Astrocyte (in vitro differentiated cells and primary cell): ENCODE measurements at places on chromosomes 16 and 17. TPM values are rescaled to one million over a fixed set of nuclear protein-coding genes. Genes with fewer than 3 reads are reported as not detected.

DNA sequence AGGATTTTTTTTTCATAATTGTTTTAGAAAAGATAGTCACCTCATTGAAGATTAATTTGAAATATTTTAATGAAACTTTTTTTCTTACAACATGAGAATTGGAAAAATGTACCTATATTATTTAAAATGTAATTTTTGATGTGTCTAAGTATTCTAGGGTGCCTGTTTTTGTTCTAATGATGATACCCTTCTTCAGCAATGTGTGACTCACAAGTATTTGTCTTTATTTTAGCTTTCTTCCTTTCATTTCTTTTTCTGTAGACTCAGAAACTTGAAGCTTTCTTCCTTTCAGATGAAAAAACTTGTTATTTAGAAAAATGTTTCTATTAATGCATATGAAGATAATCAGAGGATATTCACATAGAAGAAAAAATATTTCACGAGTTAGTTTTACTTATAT lies 231.8 kb downstream of the BCAS3 start:
- DNase-seq: no peak

GRCh38 chr16:30395155-30395991 lies at the start of gene ZNF48:
Gene ZNF48 (plus strand): TSS chr16:30395420. CDS start chr16:30395795, 375 bp downstream.
- DNase-seq: peak; percentile 84

- DNase-seq: no peak
Observed at GRCh38 chr16:88681084-88681680, 5.1 kb downstream of the SNAI3 start.

DNA sequence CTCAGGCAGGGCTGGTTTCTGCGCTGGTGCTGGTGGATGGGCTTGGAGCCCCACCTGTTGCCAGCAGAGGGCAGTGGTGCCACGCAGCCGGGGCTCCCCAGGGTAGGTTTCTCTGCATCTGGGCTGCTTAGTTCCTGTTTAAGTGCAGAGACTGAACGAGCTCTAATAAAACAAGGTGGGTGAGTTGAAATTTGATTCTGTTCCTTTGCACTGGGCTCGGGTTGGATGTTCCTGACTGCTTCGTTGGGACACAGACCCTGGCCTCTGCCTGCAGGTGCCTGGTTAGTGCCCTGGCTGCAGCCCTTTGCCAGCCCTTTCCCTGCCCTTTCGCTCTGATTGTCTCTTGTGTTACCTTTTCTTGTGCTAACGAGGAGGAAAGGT lies 30.0 kb downstream of the TBCD start:
- peak; percentile 24 for DNase-seq

- peak; percentile 22 for DNase-seq
Observed at GRCh38 chr17:2904135-2904534, 107.9 kb downstream of the RAP1GAP2 start.

DNA sequence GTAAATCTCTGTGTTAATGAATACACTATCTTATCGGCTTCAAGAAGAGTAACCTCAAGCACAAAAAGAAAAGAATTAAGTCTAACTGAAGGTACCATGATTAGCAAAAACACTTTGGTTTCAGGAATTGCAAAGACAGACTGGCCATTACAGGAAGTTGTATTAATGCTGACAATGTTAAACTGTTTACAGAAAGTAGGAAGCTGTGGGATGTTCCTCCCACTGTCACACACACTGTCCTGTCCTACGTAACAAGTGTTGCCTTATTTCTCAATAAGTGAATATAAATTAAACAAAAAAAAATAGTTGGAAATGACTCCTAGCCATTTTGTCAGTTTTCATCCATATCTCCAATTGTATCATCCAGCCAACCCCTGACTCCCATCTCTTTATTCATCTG lies 8.6 kb downstream of the GNA13 start:
- no peak for DNase-seq

- DNase-seq: no peak
Observed at GRCh38 chr16:9903-10665, 43.3 kb downstream of the POLR3K start.

DNA sequence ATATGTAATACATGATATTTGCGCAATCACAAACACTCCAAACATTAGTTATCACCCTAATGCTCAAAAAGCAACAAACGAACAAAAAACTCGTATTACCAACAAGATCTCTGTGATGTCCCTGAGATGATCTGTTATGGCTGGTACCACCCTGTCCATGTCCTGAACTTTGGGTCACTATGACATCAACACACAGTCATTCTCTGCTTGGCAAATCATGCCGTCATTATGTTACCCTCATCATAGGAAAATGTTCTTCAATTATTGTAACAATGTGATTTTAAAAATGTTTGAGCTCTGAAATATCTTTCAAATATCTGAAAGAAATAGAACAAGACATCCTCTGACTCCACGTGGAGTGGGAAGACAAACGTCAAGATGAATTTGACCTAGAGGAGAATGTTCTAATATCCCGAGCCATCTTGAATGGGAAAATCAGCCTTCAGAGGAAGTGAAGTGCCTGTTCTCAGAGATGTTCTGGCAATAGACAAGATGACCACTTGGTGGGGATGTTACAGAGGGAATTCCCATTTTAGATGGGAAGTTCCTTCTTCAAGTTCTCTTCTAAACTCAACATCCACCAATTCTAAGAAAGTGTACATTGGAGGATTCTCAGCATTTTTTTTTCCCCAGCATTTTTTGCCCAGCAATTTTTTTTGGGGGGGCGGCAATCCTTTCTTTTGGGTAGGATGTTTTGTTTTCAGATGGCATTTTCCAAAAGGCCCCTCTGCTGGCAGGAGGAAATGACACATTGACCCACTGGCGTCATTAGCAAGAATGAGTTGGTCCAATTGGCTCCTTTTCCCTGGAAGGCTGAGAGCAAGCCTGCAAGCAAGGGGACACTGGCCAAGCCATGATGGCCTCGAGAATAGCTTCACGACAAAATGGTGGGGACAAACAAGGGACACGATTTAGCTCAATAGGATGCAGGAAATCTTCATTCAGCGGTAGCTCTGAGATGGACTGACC lies 3.7 kb upstream of the HSD17B2 start:
- DNase-seq: peak; percentile 58

- no peak for DNase-seq
Observed at GRCh38 chr17:2995377-2995776, 68.0 kb downstream of the OR1D5 start.

- DNase-seq: peak; percentile 32
Observed at GRCh38 chr17:19762515-19762961, 14.4 kb upstream of the ALDH3A1 start.

DNA sequence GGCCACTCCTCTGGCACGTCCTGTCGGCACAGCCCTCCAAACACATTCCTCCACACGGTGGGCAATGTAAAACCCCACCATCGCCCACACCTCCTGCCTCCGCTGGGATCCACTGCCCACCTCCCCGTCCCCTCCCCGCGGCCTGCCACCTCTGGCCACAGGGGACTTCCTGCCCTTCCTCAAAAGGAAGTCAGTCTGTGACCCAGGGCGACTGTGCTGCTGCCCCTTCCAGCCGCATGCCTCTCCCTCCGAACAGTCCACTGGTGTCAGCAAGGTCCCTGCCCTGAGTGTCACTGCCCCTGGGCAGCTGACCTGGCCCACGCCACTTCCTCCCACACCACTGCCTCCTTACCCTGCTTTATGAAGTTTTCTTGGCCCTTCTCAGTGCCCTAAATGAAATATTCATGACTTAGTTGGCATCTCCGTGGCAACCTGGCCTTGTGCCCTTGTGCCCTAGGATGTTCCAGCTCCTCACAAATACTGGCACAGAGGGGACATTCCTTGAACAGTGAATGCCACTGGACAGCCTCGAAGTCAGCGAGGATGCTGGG lies 2.0 kb downstream of the PLD6 start:
- DNase-seq: no peak

- no peak for DNase-seq
Observed at GRCh38 chr16:69932691-69933392, 18.3 kb upstream of the CLEC18A start.

DNA sequence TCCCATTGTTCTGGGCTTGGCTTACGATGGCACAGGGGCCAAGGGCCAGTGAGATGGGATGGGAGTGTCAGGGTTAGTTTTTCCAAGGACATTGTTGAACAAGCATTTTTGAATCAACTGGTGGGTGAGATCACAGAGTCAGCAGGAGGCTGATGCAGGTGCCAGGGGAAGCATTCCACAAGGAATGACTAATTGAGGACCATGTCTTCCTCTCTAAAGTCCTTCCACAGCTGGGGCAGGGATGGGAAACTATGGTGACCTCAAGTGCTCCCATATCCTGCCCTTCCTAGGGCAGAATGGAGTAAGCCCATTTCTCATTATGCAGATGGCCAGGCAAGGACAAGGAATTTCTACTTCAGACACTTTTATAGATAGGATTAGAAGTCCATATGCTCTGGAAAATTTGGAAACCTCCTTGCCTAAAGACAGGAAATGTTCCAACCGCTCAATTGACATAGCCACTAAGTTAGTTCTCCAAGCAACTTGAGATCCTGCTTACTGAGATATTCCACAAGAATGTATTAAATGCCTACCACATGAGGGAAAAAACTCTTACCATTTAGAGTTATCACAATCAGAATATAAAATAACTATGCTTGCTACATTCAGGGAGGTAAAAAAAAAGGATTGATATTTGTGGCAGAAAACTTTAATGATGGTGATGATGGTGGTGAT lies 21.2 kb upstream of the ENGASE start:
- peak; percentile 46 for DNase-seq

DNA sequence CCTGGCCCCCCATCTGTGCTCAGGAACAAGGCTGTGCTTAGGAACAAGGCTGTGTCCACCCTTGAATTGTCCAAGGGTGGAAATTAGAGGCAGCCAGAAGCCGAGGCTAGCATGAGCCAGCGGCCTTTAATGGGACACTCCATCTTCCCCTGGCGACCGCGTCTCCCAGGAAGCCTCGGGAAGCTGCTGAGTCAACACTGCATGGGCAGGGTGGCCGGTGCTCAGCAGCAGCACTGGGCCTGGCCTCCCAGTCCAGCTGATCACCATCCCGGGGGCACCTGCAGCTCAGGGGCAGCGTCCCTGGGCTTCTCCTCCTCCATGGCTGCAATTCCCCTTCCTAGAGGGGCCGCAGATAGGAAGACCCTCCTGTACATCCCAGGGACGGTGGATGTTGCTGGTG lies 180.8 kb downstream of the ENGASE start:
- no peak for DNase-seq

- no peak for DNase-seq
Observed at GRCh38 chr16:3485097-3485745, 10.1 kb downstream of the C16orf90 start.

GRCh38 chr16:82880346-82880745 lies 253.6 kb downstream of the CDH13 start:
- DNase-seq: no peak

- DNase-seq: no peak
Observed at GRCh38 chr16:12150600-12150999, 174.1 kb downstream of the SNX29 start.

Gene WFDC1
- 0.34 TPM in 1 of 2 replicates, not detected in the other for total RNA-seq

Gene BCKDK
- total RNA-seq: 44.9 and 47.7 TPM in 2 replicates

Gene PRRT2
- 6.2 and 6.7 TPM in 2 replicates for total RNA-seq

Gene MYO15A
- total RNA-seq: 0.32 and 0.48 TPM in 2 replicates

Gene LRRC75A
- total RNA-seq: 0.36 TPM in 2 replicates

Gene KRT36
- not detected in 2 replicates for total RNA-seq

Gene ABCC12
- total RNA-seq: not detected in 2 replicates

Gene FBXW10
- total RNA-seq: not detected in 2 replicates
